ENCODE measurements at places on chromosomes 3 and 15.
A peak's percentile ranks its signal among the peaks of the same experiment; 100 is the strongest.

GRCh38 chr3:96813820-96814650 is at the start of gene EPHA6:
Gene EPHA6 (plus strand): TSS chr3:96814594.
- peak; percentile 73 for DNase-seq

DNA sequence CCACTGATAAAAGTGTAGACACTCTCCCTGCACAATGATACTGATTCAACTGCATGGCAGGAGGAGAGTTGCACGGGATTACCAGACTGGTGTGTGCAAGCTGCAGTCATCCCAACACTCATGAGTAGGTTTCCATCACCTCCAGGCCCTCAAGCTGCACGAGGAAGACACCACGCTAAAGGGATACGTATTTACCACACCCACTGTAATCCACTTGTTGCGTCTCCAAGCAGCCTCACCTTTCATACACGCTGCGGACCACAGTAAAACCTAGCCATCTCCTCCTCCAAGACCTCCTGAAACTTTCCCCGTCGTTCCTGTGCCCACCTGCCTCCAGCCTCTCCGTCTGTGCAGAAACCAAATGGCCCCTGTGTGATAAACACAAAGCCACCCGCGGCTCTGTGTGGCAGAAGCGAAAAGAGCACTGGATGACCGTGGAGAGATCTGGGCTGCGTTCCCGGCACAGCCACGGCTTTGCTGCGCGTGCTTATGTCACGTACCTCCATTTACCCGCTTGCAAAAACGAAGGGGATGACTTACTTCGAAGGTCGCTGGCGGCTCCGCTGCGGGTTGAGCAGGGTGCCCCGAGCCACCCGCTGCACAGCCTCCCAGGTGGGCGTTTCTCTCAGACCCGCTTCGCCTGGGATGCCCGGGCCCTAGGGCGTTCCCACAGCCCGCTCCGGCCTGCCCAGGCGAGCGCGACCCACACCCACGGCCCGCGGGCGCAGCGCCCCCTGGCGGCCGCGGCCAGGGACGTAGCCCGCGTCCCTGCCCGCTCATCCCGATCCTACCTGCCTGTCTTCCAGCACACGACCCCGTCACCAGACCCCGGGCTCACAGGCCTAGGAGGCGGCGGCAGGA is 643 bp downstream of the ABCC5 start:
- DNase-seq, result peak; percentile 72

GRCh38 chr3:169028716-169029115 is 634.8 kb downstream of the MECOM start:
- no peak for DNase-seq

- DNase-seq, result no peak
Measured at GRCh38 chr3:23663661-23664186, 142.0 kb upstream of the UBE2E1 start.

- no peak for DNase-seq
Measured at GRCh38 chr15:30997270-30997669, 5.8 kb upstream of the MTMR10 start.

- no peak for DNase-seq
Measured at GRCh38 chr15:93307513-93307912, 218.5 kb upstream of the RGMA start.

- DNase-seq, result no peak
Measured at GRCh38 chr15:36591536-36592411, 12.3 kb downstream of the CDIN1 start.

GRCh38 chr15:19987389-19988048 is 554.1 kb downstream of the GOLGA6L6 start:
- DNase-seq, result no peak

GRCh38 chr3:61875046-61875844 is 313.9 kb downstream of the PTPRG start:
- DNase-seq, result no peak

DNA sequence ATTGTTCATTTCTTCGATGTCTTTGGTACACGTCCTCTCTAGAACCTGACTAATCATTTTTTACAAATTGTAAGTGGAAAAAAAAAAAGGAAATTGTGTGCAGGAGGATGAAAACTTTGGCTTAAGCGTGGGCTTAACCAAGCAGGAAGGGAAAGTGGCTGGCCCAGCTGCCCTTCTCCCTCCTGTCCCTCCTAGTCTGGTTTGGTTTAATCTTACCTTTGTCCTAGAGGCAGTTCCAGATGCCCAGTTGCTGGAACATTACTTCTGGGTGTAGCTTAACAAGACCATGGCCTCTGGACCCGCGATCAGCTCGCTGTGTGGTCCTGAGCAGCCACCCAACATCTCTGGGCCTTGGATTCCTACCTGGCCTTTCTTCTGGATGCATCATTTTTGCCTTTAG is 15.4 kb downstream of the PAQR5 start:
- no peak for DNase-seq

DNA sequence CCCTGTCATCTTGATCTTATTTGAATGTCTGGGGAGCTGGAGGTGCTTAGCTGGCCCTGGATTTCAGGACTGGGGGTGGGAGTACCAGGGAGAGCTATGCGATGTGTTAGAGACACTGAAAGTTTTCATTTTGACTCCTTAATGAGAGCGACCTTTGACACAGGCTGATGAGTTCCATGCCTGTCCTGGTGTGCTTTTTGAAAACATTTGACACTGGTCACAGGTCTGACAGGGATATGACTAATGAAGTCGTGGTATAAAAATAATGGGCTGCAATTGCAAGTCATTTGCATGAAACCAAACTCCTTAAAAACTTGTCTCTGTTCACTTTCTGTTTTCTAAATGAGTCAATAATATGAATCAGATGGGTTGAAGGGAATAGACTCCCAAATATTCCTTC is 81.9 kb downstream of the MECOM start:
- DNase-seq, result no peak

DNA sequence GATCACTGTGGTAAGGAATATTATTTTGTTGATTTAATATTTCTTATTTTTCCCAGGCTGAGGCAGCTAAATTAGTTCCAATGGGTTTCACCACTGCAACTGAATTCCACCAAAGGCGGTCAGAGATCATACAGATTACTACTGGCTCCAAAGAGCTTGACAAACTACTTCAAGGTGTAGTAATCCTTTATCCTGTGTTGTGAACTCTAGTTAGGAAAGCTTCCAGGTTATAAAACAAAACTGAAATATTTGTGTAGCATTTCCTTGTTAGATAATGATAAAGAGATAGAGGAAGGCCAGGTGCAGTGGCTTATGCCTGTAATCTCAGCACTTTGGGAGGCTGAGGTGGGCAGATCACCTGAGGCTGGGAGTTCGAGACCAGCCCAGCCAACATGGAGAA is 11.1 kb downstream of the RAD51 start:
- no peak for DNase-seq

DNA sequence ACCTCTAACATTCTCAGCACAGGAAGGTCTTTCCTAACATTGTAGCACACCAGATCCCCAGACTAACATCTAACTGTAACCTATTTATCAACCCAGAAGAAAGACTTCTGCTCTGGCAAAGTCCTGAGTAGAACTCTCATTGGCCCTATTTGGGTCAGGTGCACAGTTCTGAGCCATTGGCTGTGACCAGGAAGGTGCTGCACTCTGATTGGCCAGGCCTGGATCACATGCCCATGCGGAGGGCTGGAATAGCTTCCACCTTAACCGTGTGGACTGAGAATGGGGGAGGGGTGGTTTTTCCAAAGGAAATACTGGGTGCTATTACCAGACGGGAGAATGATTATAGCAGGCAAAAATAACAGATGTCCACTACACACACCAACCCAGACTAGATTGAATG is 11.5 kb downstream of the FEZF2 start:
- DNase-seq, result no peak

- no peak for DNase-seq
Measured at GRCh38 chr3:115397433-115397832, 225.9 kb upstream of the GAP43 start.

- no peak for DNase-seq
Measured at GRCh38 chr15:70582143-70582945, 181.0 kb downstream of the UACA start.

GRCh38 chr3:33704891-33705290 is 13.2 kb downstream of the CLASP2 start:
- no peak for DNase-seq

- no peak for DNase-seq
Measured at GRCh38 chr3:127580327-127581060, 10.0 kb downstream of the TPRA1 start.

GRCh38 chr3:196932600-196932999 is 9.7 kb downstream of the NCBP2 start:
- no peak for DNase-seq

DNA sequence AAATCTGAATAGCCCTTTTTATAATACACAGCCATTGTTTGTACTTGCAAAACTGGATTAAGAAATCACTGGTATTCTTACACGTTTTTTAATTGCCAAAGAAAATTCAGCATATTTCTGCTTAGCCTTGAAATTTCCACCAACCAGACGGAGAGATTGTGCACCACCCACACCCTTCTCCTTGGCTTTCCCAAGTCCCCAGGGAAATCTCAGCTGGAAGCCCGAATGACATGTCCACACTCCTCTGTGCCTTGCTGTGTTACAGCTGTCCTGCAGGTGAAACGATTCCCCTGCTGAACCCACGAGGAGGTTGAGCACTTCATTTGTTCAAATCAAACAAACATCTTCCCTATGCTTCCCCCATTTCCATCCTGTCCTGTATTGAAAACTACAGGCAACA is 49.6 kb upstream of the PPARG start:
- DNase-seq, result no peak

- DNase-seq, result no peak
Measured at GRCh38 chr15:90686435-90687218, 30.5 kb upstream of the BLM start.

DNA sequence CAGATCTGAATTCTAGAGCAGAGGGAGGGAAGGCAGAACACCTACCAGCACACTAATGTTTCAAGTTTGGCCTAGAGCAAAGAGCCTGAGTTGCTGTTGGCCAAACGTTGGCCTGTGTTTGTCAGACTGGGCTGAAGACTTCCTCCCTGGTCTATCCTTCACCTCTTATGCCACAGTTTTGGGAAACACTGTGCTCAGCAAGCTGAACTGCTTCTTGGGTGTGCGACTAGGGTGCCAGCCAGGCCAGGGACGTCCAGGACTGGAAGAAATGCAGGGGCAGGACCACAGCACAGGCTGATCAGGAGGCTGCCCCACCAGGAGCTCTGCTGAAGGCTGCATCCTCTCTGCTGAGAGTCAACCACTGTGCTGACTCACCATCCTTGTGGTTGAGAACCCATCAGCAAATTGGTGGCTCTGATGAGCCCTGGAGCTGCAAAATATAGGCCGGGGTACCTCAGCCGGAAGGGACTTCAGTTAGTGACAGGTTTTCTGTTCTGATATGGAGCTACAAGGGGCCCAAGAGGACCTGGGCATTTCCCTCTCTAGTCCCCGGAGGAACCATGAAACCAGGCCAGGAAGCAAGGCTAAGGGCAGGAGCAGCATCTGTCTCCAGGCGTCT is 131.6 kb upstream of the RASGRP1 start:
- DNase-seq, result no peak

DNA sequence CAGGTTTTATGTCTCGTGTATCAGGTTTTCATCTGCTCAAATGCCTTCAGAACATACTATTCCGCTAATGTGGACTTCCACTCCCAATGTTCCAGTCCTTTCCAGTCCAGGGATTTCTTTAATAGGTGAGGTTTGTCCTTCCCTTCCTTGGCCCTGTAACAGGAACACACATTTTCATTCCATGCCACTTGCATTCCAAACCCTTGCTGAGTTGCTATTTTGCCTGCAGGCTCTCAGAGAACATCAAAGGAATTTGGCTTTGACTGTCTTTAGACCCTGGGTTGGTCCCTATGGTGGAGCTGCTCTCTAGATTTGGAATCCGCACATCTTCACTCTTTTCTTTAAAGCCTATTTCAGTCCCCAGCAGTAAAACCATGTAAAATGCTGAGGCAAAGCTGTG is 12.3 kb upstream of the ALCAM start:
- DNase-seq, result no peak

DNA sequence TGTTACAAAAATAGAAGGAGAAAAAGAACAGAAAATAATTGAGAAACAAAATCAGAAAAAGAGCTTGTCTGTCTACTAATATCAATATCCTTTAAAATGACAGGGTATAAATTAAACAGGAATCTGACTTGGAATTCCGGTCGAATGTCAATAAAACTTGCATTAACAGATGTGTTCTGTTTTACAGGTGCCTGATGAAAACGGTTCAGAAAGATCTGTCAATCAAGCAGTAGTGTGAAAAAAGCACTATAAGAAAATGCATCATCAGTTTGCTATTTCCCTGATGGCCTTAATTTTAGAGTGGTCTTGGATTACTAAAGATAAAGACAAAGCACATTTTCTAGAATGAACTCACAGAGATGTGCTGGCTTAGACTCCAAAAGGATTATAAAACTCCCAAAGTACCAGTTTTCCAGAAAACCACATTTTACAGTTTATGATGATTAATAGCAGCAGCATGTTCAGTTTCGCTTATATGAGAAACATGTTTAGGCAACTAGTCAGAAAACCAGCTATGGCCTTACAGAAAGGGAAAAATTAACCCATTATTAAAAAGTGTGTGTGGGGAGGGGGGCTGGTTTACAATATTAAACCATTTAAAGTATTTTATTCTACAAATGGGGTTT is 8.2 kb upstream of the C3orf38 start:
- DNase-seq, result no peak

DNA sequence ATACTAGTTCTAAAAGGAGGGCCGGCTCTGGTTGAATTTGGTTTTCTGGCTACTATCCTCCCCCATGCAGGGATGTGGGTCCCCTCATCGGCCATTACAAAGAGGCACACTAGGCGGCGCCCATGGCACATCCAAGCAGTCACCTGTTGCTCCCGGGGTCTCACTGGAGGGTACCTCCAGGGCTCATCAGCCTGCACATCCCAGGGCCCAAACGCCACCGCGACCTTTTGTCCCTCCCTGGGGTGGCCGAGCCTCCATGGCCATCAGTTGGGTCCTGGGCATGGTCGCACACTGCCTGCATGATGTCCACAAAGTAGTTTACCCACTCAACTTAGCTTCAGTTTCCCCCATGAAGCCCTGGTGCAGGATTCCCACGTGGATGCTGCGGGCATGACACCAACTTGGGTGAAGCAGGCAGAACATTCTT is 28.3 kb downstream of the IDH3A start:
- peak; percentile 67 for DNase-seq

DNA sequence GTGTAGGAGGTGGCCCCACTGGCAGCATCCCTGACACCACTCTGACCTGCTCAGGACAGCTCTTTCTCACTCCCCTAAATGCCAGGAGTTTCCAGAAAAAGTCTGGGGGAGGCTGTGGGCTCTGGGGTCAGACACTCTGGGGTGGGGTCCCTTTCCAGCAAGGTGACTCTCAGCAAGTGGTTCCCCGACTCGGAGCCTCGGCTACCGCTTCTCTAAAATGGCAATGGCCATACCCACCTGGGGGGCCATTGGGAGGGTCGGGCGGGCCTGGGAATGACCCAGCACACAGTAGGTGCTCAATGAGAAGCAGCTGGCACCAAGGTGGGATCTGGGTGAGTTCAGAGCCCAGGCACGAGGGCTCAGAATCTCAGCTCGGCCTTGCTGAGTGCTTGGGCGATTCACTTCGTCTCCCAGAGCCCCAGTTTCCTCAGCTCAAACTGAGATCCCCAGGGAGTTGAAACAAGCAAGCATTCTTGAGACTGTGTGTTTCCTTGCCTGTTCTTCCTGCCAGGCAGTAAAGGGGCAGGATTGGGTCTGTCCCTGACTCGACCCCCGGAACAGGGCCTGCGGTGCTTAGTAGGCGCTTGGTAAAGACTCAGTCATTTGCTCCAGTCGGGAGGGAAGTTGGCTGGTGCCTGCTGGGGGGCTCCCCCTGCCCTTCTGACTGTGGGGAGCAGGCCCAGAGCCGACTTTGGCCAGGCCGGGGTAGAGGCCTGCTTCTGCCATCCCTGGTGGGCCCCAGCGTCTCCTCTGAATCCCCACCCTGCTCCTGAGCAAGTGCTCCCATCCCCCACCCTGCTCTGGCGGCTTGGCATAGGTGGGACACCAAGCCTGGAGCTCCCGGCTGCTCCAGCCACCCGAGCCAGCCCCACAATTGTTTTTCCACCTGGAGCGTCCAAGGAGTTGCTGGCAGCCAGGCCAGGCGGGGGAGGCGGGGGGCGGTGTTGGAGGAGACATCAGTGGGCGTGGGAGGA is 32.9 kb upstream of the FBLN2 start:
- DNase-seq, result no peak

Data from endothelial cell (in vitro differentiated cells).